Testis (tissue), 5 donors: ENCODE measurements at places on chromosomes 2 and 18.

GRCh38 chr2:170681311-170681710 is 33.8 kb upstream of the SP5 start:
- H3K4me3 ChIP-seq: no peak overlapping the region
- no peaks in the 10 kb centered on the region for H3K36me3 ChIP-seq
- no peaks in the 10 kb centered on the region for H3K4me1 ChIP-seq
- DNase-seq: no peak
- no peaks in the 10 kb centered on the region for H3K27me3 ChIP-seq

DNA sequence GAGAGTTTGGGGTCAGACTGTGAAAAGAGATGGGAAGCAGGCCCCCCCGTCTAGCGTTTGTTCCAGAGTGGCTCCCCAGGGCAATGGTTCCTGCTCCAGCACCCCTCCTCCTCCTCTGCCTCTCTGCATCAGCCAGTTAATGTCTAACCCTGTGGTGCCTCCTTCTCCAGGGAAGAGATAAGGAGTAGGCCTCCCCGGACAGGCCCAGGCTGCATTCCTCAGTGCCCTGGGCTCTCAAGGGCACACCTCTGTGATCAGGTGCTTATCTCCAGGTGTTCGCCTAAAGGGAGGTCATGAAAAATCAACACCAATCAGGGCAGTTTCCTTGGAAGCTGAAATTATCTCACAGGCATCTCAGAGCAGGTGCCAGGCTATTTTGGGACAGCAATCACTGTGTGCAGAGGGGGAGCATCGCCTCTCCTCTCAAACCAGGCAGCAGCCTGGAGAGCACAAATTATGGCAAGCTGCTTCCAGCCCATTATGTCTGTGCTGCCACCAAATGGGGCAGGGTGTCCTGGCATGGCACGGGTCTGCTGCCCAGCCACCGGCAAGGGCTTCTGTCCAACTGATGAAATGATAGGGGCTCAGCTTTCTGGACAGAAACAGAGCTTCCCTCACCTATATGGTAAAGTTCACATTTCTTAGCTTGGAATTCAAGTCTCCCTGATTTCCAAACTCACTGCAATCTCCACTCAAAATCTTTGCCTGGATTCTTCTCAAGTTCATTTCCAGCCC is 255.8 kb upstream of the SLC14A2 start:
- no peak for DNase-seq
- H3K27me3 ChIP-seq: no peaks in the 10 kb centered on the region
- no peaks in the 10 kb centered on the region for H3K36me3 ChIP-seq
- no peaks in the 10 kb centered on the region for H3K4me1 ChIP-seq
- H3K4me3 ChIP-seq: no peak overlapping the region

- no peaks in the 10 kb centered on the region for H3K36me3 ChIP-seq
- H3K27me3 ChIP-seq: no peaks in the 10 kb centered on the region
- no peak overlapping the region for H3K27ac ChIP-seq
- H3K4me3 ChIP-seq: no peak overlapping the region
- no peaks in the 10 kb centered on the region for H3K4me1 ChIP-seq
Observed at GRCh38 chr18:10558243-10558966, 32.6 kb downstream of the NAPG start.

GRCh38 chr2:225274751-225275150 is 124.8 kb upstream of the NYAP2 start:
- DNase-seq: no peak
- no peak overlapping the region for H3K27ac ChIP-seq
- no peaks in the 10 kb centered on the region for H3K4me1 ChIP-seq
- no peaks in the 10 kb centered on the region for H3K27me3 ChIP-seq

- H3K27ac ChIP-seq: no peak overlapping the region
- H3K36me3 ChIP-seq: no peaks in the 10 kb centered on the region
- no peak for DNase-seq
- no peaks in the 10 kb centered on the region for H3K27me3 ChIP-seq
- H3K4me1 ChIP-seq: peaks cover 11% of the 10 kb centered on the region
- H3K4me3 ChIP-seq: no peak overlapping the region
Observed at GRCh38 chr2:44944102-44944951, 2.8 kb downstream of the SIX3 start.

- no peaks in the 10 kb centered on the region for H3K36me3 ChIP-seq
- no peak for DNase-seq
- H3K27ac ChIP-seq: no peak overlapping the region
- H3K4me1 ChIP-seq: no peaks in the 10 kb centered on the region
- H3K4me3 ChIP-seq: no peak overlapping the region
Observed at GRCh38 chr2:216736326-216736725, 41.0 kb upstream of the IGFBP5 start.

GRCh38 chr2:142822190-142822589 is 55.3 kb upstream of the KYNU start:
- no peak overlapping the region for H3K27ac ChIP-seq
- no peaks in the 10 kb centered on the region for H3K4me1 ChIP-seq
- H3K27me3 ChIP-seq: no peaks in the 10 kb centered on the region
- no peaks in the 10 kb centered on the region for H3K36me3 ChIP-seq
- no peak overlapping the region for H3K4me3 ChIP-seq
- DNase-seq: no peak
